ENCODE measurements at places on chromosomes 13 and 19.

GRCh38 chr13:40589285-40590109, 76.9 kb downstream of the FOXO1 start:
- DNase-seq: no peak

DNA sequence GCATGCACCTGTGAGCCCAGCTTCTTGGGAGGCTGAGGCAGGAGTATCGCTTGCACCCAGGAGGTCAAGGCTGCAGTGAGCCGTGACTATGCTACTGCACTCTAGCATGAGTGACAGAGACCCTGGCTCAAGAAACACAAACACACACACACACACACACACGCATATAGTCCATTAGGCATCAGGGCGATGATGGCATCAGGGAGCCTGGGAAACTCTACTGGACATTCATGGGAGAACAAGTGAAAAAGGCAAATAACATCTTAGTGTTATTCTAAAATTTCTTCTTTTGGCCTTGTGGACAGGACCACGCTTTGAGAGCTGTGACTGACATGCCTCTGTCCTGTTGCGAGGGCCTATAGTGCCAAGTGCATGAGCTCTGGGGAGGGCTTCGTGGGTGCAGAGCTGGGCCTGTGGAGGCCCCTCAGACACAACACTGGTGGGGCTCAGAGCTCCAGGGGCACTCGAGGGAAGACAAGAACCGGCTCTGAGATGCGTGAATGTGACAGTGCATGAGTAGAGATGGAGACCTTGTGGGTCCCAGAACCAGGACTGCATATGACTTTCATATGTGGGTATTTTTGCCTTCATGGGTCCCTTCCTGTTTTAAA, 8.0 kb upstream of the USF2 start:
- no peak for DNase-seq

GRCh38 chr19:30498707-30499106, 126.5 kb downstream of the ZNF536 start:
- no peak for DNase-seq

DNA sequence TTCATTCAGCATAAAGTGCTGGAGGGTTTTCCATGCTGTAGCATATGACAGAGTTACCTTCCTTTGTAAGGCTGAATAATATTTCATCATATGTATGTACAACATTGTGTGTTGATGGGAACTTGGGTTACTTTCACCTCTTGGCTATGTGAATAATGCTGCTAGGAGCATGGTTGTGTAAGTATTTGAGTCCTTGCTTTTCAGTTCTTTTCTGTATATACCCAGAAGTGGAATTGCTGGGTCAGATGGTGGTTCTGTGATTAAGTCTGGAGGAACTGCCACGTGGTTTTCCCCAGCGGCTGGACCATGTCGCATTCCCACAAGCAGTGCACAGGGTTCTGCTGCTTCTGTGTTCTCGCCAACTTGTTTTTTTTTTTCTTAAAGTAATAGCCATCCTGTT, 101.2 kb upstream of the TEX29 start:
- no peak for DNase-seq

GRCh38 chr13:51831519-51831918, 13.5 kb downstream of the TMEM272 start:
- no peak for DNase-seq

DNA sequence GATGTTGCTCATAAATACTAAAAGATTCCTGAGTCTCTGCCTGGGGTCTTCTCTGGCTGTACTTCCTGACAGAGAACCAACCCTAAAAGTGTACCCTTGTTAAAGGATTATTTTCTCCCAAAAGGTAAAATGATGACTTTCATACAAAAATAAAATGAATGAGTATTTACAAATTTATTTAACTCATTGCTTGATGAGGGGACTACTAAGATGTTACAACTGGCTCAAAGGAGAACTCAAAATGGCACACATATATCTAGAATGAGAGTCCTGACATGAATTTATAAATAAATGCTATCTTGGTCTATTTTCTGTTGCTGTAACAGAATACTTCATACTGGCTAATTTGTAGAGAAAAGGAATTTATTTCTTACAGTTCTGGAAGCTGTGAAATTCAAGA, 30.5 kb downstream of the STOML3 start:
- DNase-seq: no peak

DNA sequence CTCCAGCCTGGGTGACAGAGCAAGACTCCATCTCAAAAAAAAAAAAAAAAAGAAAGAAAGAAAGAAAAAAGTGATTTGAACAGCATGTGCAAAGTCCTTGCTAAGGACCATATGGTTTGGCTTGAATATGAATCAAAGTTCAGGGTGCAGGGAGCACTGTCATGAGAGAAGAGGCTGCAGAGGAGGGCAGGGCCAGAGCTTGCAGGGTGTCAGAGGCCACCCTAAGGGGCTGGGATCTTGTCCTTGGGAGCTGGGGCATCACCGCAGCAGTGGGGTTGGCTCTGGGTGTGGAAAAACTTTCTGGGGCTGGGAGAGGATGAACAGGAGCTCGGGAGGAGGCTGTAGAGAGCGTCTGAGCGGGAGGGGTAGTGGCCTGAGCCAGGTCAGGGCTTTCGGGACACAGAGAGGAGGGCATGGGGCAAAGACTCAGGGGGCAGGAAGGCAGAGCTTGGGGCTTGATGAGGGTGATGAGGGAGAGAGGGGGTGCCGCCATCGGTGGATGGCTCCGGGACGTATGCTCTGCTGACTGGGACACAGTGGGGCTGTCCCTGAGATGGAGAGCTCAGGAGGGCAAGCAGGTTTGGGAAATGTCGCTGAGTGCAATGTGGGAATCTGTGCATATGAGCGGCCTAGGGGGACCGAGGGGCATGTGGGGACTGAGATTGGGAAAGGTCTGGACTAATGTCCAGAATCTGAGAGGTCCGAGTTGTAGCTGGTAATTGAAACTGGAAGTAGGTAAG, 3.0 kb downstream of the TRPM4 start:
- DNase-seq: no peak

- DNase-seq: no peak
Measured at GRCh38 chr19:43782311-43782660, 1.5 kb upstream of the KCNN4 start.

DNA sequence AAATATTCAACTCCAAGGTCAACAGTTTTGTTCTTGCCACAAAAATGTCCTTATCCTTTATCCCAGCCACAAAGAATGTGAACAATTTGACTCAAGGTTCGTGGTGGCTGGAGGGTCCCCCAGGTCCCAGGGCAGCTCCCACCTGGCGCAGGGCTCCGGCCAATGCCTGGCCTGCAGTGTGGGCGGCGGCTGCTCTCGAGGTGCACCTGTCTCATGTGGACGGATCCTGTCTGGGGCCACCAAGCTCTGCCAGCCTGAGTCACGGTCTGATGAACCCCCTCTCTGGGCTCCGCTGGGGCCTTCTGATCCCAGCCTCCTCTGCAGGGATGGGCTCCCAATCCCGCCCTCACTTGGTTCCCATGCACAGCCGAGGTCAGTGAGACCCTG, 49.4 kb downstream of the GAS6 start:
- no peak for DNase-seq

GRCh38 chr13:73910733-73911132, 223.5 kb downstream of the KLF12 start:
- no peak for DNase-seq

GRCh38 chr19:19039901-19040300, 6.5 kb downstream of the ARMC6 start:
- no peak for DNase-seq

- DNase-seq: no peak
Measured at GRCh38 chr19:34589730-34590129, 87.2 kb downstream of the SCGB2B2 start.
